ENCODE measurements at places on chromosomes 4 and X.

DNA sequence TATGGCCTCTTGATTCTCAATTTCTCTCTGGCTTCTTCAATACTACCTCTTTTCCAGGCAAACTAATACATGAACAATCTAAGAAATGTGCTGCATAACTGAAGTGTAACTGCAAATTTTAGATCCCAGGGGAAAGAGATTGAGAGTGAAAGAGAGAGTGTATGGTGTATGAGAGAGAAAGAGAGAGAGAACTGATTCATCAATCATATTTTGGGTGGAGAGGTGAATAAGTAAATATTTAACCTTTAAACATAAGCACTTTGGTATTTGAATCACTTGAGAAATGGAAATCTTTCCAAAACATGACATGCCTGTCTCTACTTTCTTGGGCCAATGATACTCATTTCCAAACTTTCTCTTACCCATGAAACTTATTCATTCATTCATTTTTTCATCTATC, 147.2 kb upstream of the DIPK2B start:
- no peak for DNase-seq

GRCh38 chr4:56637791-56638190, 43.3 kb downstream of the HOPX start:
- no peak for DNase-seq

DNA sequence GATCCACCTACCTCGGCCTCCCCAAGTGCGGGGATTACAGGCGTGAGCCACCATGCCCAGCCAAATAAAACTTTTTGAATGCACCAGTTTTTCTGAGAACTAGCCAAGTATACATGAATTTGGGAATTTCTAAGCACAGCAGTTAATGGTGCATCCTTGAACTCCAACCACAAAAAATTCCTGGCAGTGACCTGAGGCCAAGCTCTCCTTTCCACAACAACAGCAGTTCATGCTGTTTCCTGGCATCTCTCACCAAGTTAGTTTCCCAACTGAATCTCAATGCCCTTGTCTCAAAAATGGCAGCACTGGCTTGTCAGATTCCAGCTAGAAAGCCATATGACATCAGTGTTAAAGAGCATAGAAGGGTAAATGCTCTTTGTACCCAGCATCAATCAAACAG, 15.9 kb upstream of the XKRX start:
- no peak for DNase-seq

DNA sequence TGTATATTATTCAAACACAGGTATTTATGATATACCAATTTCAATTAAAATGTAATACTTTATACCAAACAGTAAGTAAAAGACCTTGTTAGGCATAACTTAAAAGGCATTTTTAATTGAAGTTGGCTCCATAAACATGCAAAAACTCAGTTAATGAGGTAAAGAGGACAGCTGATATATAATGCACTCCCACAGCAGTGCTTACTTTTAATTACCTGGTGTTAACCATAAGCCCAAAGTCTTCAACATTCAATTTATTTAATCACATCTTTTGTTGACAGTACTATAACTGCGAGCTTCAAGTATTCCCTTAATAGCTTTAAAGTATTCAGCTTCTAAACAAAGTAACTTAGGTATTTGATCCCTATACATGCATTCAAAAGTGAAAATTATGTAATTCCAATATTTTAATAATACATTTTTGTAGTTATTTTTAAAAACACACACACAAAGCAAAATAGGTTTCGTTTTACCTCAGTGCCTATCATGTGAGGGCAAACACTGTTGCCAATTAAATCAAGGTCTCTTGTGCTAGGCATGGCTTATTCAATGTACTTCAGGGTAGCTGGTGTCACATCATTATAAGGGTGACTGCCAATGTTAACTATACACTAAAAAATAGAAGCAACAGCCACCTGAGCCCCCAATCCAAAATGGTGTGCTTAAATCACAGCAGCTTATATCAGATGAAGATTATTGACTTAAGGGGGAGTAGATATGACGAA, 197.1 kb downstream of the LRBA start:
- DNase-seq, result no peak

DNA sequence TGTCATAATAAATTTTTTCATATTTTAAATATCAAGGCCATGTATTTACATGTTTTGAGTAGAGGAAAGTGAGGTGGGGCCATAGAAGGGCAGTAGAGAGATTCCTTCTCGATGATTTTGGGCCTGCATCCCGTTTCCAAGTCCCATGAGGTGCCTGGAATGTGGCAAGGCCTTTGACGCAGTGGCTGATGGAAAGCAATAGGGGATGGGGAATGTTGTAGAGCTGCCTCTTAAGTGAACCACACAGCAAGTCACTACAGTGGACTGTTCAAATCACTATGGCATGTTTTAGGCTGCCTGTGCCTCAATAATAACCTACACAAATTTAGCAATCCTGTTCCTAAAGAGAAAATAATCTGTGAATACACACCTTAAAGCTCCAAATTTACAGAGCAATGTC, 48.3 kb downstream of the ANXA5 start:
- no peak for DNase-seq

- peak; percentile 54 for DNase-seq
These were observed 560 bp upstream of the TMSB4X start for GRCh38 chrX:12974305-12974795.

DNA sequence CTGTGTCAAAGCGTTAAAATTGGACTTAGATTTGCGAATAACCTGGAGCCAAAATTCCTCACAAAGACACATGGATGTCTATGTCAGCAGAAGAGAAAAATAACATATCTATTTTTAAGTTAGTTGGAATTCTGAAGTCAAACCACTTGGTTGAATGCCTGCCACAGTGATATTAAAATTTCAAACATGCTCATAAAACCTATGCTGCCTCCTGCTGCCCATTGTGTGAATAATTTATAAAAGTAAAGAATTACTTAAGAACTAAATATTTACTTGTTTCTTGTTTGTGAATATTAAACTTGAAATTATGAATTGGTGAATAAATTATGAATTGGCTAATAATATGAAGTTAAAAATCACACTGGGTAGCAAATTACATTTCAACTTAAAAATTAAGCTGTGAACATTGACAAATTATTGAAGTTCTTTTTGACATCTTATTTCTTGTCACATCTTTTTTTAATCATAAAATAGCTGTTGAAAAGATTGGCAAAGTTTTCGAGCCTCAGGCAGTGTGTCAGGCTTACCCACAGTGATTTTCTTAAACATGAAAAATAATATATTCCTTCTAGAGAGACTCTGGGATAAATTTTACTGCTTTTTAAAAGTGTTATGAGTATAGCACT, 35.4 kb downstream of the FABP2 start:
- no peak for DNase-seq

- DNase-seq, result no peak
These were observed 85.1 kb upstream of the ZCCHC13 start for GRCh38 chrX:74218895-74219294.

GRCh38 chr4:55903577-55903976, 45.2 kb upstream of the CEP135 start:
- DNase-seq, result no peak

DNA sequence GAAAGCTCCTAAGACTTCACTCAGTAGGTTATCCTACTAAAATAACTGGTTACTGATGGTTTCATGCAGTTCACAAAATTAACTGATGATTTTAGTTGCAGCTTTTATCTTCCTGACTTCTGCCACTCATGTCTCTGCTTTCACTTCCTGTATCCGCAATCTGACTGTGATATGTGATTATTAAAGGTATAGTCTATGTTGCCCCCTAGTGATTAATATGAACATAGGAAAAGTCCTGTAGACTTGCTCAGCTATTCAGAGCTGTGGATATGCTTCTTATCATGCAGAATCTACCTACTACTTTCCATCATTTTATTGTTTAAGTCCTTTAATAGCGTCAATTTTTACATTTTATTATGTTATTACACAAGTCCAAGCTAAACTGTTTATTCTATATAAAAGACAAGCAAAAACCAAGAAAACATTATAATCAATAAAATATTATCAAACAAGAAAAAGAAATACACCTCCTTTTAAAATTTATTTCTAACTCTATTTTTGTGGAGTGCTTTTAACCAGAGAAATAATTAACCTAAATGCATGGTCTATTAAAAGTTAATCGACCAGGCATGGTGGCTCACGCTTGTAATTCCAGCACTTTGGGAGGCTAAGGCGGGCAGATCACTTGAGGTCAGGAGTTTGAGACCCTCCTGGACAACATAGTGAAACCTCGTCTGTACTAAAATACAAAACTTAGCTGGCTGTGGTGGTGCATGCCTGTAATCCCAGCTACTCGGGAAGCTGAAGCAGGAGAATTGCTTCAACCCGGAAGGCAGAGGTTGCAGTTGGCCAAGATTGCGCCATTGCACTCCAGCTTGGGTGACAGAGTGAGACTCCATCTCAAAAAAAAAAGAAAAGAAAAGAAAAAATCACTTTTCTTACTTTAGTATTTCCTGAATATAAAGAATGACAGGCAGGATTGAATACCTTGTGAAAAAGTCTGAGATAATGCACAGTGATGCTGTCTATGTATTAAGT, 40.4 kb upstream of the TLR2 start:
- no peak for DNase-seq

DNA sequence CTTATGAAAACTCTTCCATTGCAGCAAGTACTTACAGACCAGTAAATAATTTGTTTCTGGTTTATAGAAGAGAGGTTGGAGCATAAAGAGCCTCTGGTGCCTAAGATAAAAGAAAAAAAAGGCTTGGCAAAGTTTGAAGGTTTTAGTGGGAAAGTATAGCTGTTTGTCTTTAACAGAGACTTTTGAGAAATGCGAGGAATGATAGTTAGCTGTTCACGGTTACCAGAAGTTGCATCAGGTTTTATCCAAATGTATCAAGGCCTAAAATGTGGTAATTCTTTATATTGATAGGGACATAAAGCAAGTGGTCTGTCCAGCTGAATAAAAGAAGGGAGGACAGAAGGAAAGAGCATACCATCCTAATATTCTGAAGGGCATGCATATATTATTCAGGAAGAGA, 29.3 kb downstream of the RAP1GDS1 start:
- no peak for DNase-seq

- DNase-seq, result no peak
These were observed 38.9 kb downstream of the KIT start for GRCh38 chr4:54696649-54697048.

- no peak for DNase-seq
These were observed 6.9 kb upstream of the HAUS3 start for GRCh38 chr4:2248821-2249261.

DNA sequence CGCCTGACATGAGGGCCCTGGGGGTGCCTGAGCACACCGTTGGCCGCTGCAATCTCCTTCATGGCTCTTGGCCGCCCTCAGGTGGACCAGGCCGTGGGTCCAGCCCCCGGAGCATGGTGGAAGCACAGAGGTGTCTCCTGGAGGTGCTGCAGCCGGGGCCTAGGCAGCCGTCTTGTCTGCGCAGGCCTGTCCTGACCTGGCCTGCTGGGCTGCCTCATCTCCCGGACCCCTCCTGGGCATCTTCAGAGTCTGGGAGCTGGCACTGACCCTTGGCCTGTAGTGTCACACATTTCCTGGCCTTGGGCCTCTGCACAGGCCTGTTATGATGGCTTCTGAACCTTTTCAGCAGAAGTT, 20.9 kb downstream of the UVSSA start:
- DNase-seq, result no peak

- DNase-seq, result no peak
These were observed 640.8 kb upstream of the INTU start for GRCh38 chr4:126991965-126992364.

DNA sequence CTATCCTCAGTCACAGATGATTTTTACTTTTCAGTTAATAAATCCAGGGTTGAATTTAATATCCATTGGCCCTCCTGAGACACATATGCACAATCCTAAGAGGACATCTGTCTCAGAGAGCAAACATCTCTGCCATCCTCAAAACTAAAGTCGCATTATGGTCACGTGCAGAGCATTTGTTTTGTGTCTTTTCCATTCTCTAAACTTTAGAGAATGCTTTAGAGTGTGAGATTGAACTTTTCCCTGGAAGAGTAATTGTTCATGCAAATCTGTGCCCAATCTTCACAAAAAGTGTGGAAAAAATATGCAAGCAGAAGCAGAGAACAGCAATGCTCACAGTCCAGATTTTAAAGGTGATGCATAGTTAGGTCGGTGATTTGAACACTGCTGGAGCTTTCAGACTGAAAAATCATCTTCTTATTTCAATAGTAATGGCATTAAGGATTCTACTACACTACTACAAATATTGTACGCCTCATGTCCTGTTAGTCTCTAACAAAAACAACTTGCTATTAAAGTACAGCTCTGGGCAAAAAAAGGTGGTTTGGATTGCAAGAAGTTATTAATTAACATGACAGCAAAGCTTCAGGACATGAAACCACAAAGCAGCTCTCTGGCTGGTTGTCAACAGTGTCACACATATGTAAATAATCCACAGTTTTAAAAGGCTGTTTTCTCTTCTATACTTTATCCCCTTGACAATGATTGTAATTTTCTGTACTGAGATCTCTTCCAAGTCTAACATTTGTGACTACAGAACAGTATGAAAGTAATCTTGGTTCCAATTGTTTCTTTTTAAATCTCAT, 19.9 kb downstream of the DCHS2 start:
- no peak for DNase-seq

DNA sequence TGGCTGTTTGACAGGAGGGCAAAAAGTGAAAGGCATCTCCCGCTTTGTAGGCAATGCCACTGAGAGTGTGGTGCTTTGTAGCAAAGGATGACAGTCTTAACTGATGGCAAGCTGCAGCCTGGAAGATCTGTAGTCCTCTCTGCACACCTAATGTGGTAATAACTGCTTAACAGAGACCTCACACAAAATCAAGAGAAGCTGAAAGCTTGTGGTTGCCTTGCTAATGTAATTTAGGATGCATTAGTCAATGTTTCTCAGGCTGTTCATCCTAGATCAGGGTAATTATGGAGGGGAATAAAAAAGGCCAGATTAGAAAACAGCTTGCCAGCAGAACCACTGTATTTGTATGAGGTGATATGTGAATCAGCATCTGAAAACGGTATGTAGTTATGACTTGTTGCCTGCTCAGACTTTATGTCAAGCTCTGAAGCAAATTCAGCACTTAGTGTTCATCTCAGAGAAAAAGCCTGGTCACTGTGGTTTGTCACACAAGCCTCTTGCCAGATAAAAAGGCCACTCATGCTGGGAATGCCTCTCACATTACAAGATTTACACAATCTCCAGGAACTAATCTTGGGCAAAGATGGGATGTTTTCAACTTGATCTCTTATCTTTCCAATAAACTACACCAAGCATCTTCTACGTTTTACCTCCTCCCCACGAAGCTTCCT, 130.8 kb downstream of the ENOX2 start:
- DNase-seq, result no peak

GRCh38 chrX:42821803-42822443, 44.0 kb upstream of the PPP1R2C start:
- DNase-seq, result no peak

DNA sequence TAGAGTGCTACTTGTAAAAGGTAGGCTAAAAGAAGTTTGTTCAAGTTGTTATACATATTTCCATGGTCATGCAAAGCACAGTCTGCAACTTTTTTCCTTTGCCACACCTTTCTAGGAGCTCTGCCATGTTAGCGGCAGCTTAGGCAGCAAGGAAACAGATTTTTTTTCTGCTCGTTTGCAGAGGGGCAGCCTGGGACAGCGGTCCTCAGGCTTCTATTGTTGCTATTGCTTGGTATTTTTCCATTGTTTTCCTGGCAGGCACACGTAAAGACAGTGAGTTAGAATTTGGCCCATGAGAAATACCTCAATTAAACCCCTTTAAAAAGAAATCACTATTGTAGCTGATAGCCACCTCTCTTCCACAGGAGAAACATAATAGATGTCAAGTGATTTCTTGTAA, 391.4 kb downstream of the SH2D1A start:
- no peak for DNase-seq

Measured in CD4-positive, alpha-beta T cell treated with Interferon gamma for 1 hour (primary cell).